ENCODE measurements at places on chromosomes 5 and 9.
A peak's percentile ranks its signal among the peaks of the same experiment; 100 is the strongest.

- no peak for DNase-seq
Measured at GRCh38 chr5:68303038-68303738, 87.6 kb downstream of the PIK3R1 start.

DNA sequence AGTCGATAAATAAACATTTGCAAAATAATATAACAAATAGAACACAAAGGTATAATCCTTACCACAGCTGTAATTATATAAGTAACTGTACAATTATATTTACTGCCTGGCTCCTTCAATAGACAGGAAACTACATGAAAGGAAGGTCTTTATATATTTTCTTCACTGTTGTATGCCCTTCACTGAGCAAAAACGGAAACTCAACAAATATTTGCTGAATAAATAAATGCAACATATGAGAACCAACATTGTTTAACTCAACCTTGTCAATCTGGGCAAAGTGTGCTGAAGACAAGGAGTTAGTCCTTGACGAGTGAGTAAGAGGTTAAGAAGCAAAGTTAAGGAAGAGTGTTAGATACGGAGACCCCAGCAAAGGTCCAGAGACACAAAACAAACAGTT, 22.6 kb downstream of the PSMD5 start:
- no peak for DNase-seq

DNA sequence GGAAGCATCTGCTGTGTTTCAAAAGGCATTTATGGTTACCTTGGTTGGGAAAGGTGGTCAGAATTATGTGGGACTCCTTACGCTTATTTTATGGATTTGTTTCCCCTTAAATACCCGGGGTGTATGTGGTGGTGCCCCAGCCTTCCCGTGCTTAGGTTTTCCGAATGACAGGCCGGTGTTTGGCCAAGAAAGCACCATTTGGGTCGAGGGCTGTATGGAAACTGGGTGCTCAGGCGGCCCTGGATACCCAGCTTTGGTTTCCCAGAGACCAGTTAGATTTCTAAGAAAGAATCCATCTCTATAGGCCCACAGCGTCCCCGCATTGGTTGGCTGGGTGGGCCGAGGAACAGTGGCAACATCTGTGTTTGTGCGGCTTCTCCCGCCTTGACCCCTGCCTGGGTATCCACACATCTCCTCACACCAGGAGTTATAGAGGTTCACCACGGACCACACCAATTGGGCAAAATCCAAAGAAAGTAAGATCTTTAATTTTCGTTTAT, 868 bp downstream of the ARHGEF28 start:
- no peak for DNase-seq

DNA sequence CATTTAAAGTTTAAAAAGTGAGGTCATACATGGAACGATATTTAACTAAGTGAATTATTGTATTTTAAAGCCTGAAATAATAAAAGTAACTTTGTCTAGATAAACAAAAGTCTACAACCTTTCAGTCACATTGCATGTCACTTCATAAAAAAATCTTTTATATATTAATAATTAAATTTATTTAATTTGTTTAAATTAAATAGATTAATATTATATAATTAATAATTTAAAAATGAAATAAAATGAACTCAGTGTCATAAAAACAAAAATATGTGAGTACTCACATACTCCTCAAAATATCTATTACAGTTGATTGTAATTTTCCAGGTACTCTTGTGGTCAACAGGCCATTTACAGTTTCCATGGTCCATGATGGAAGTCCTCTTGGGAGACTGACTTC, 11.2 kb downstream of the GABRG2 start:
- no peak for DNase-seq

DNA sequence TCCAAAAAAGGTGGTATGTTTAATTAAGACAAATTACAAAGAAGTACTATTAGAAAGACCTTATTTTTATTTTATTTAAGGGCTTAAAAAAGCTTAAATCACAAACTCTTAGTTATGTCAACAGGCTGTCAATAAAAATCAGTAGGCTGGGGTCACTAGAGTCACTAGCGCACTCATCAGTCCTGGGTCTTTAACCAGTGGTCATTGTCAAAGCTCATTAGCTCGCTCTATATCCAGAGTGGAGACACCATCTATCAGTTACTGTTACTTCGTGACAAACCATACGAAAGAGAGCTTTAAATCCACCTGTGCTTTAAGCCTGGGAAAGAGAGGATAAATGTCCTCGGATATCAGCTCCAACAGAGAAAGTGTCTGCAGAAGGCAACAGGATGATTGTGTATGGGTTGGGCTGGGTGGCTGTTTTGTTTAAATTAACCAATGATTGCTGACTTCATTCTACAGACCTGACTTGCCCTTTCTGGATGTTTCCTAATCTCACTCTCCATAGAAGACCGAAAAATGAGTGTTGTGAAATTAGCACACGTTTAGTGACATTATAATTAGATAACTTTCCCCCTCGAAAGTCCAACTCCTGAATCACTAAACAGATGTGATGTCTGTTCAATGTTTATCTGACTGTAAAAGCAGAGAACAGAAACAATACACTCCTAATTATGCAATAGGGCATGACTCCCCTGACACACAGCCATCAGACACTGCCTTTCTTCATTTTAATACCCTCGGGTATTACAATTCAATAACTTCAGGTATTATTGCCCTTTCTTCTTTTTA, 123.6 kb upstream of the TNPO1 start:
- DNase-seq = no peak

DNA sequence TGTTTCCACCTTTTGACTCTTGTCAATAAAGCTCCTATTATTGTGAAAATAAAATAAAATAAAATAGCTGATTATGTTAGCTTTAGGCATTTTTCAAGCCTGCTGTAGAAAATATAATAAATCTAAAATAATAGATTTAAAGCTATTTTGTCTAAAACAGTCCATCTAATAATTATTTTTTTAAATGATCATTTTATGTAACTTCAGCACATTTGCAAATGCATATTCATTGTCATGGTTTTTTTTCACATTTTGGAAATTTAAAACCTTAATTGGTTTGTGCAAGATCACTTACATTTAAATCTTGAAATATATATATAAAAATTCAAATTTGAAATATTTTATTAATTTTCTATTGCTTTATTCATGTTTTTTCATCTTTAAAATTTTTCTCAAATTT, 159.8 kb downstream of the ADGRV1 start:
- DNase-seq = no peak

GRCh38 chr9:100350188-100350587, 2.6 kb downstream of the TEX10 start:
- DNase-seq = no peak

- DNase-seq = no peak
Measured at GRCh38 chr5:148620696-148621095, 33.6 kb downstream of the HTR4 start.

DNA sequence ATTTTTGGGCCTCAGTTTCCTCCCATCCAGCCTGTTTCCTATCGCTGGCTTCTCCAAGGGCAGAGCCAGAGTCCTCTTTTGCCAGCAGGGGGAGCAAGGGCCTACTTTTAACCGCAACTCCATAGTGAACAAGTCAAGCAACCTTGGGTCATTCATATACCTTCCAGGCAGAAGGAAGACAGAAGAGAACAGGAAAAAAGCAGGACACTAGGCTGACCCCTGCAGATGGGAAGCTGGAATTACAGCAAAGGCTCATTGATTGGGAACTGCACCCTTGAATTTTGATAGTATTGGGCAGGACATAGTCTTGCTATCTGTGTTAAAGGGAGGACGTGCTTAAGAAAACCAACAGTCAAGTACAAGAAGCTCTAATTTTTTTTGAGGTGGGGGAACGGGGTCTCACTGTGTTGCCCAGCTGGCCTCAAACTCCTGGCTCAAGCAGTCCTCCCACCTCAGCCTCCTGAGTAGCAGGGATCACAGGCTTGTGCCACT, 30.1 kb downstream of the QRFP start:
- DNase-seq = peak; percentile 15

GRCh38 chr5:174737330-174737729, 12.9 kb downstream of the MSX2 start:
- DNase-seq = no peak

DNA sequence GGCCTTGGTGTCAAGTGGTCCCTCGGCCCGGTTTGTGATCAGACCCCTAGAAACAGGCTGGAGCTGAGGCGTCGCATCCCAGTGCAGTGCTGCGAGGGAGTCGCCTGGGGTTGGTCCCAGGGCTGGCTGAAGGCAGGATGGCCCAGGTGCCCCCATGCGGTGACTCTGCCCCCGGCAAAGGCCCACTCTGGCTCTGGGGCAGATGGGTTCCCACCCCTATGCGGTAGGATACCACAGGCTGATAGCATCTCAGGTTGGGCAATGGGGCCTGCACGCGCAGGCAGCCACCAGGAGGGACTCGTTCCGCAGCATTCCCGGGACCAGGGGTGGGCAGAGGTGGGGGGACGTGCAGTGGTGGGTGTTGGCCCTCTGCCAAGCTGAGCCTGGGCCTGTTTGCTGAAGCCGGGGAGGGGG, 86.0 kb downstream of the RXRA start:
- no peak for DNase-seq

- no peak for DNase-seq
Measured at GRCh38 chr5:5795074-5795771, 372.7 kb downstream of the ICE1 start.

DNA sequence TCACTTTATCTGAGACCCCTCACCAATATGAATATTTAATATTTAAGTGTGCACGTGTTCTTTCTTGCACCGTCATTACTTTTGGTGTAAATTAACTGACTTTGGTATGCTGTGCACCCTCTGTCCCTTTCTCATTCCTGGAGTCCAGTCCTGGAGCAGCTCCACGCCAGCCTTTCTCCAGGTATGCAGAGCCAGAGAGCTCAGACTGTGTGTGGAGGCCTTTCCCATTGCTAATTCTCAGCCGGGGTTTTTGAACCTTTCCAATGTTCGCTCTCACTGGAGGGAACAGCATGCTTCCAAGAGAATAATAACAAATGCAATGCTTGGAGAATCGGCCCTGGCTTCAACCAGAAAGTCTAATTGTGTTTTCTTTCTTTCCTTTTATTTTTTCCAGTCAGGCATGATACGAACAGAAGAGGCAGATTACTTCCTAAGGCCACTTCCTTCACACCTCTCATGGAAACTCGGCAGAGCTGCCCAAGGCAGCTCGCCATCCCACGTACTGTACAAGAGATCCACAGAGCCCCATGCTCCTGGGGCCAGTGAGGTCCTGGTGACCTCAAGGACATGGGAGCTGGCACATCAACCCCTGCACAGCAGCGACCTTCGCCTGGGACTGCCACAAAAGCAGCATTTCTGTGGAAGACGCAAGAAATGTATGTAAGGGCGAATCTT, 41.7 kb downstream of the ADAMTS16 start:
- no peak for DNase-seq

DNA sequence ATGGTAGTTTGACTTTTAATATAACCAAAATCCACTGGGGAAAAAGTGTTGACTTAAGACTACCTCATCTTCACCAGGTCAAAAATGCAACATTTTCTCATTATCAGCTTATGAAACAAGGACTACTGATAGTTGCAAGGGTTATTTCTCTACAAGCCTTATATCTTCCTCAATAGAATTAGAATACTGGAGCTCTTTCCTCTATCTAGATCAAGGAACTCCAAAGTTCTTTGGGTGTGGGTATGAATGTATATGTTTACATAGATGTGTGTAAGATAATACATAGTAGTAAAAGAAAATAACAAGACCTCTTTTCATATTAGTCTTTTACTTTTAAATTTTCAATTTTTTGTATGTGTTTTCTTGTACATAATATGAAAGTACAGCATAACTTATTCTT, 244.5 kb downstream of the MLLT3 start:
- no peak for DNase-seq

DNA sequence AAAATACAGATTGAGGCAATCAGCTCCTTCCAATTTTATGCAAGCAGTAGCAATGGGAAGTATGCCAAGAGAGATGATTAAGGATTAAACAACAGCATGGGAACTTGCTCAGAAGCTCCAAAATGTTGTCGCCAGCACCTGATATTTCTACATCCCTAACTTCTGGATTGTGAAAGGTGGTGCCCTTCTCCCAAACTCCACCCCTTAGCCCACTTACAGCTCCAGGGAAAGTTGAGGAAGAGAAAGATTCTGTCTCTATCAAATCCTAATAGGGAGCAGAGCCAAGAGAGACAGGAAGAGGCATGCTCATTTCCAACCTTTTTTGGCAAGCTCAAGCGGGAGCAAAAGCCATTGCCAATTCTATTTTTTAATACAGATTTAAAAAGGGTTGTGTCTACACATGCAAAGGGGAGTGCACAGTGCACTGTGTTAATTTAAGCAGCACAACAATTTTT, 92.4 kb upstream of the NR3C1 start:
- DNase-seq = no peak

- DNase-seq = peak; percentile 53
Measured at GRCh38 chr9:136978073-136978864, 965 bp downstream of the PTGDS start.

DNA sequence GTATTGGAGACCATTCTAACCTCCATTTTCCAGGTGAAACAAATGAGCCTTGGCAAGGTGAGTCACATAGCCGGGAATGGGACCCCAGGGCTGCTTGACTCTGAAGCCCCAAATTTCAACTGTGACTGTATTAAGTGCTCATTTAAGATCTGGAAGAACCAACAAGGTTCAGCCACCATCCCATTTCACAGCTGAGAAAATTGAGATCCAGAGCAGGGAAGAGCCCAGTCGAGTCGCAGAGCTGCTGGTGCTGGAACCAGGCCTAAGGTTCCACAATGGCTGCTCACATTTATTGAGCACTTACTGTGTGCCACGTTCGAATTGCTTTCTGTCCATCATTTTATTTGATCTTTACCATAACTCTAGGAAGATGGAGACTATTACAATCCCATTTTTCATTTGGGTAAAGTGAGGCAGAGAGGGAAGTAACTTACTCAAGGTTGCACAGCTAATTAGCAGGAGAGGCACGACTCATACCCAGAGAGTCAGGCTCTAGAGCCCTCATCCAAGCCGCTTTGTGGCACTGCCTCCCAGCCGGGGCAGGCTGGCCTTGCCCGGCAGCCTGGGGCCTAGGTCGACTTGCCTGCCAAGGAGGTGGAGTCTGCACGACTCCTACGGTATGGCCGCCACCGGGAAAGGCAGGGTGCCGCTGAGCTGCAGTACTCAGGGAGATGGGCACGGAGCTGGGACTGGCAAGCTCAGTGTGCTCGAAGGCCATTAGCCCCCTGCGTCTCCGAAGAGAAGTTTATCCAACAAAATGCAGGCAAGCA, 4.3 kb upstream of the NTNG2 start:
- DNase-seq = no peak

GRCh38 chr5:128376577-128376976, 161.5 kb downstream of the FBN2 start:
- DNase-seq = no peak

GRCh38 chr5:1983401-1983800, 100.7 kb upstream of the IRX4 start:
- no peak for DNase-seq

GRCh38 chr5:111389390-111390082, 122.8 kb downstream of the STARD4 start:
- no peak for DNase-seq

GRCh38 chr9:99076483-99077171, 28.3 kb upstream of the TGFBR1 start:
- DNase-seq = peak; percentile 49
